ENCODE measurements at places on chromosomes 3 and 15.

GRCh38 chr3:146339349-146339748 is 88.4 kb upstream of the PLSCR4 start:
- DNase-seq = no peak

- DNase-seq = no peak
Measured at GRCh38 chr3:140736863-140737460, 59.1 kb downstream of the TRIM42 start.

DNA sequence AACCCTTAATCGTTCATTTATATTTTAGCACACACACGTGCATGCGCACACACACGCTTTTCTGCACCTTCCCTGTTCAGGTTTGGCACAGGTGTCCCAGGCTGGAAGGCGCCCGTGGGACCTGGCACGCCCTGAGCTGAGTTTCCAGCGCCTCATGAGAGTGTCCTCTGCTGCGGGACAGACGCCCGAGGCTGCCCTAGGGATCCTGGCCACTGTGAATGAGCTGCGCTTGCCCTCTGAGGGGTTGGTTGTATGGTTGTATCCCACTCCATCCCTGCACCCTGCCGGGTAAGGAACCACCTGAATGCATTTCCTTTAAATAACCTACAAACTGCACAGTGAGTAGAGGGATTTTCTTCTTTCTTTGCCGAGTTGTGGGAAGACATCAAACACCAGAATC is 12.2 kb upstream of the MEX3B start:
- DNase-seq = no peak

DNA sequence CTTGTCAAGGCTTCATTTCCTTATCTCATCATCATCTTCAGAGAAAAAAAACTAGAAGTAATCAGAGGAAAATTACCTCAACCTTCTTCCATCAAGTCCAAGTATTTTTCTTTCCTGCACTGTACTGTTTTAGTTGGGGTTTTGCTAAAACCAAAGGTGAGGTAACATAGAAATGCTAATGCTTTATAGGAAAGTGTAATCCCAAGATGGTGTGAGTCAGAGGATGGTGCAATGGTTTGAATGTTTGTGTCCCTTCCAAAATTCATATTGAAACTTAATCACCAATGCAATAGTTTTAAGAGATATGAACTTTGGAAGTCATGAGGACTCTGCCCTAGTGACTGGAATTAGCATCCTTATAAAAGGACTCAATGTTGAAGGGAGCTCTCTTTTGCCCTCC is 79.5 kb downstream of the KBTBD8 start:
- DNase-seq = no peak

DNA sequence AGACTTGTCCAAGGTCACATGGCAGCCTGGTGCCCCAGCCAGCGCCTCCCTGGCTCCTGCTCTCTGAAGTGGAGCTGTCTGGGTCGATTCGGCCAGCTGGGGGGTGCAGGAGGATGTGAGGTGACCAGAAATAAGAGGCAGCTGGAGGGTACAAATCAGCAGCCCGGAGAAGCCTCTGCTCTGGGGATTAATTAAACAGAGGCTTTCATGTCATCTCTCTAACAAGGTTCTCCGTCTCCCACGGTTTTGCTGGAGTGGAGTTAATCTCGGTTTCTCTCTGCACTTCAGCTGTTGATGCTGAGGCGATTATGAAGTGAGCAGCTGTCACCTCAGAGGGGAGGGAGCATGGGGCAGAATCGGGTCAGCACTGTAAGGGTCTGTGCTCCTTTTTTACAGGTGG is 236.8 kb downstream of the TLE3 start:
- DNase-seq = no peak

DNA sequence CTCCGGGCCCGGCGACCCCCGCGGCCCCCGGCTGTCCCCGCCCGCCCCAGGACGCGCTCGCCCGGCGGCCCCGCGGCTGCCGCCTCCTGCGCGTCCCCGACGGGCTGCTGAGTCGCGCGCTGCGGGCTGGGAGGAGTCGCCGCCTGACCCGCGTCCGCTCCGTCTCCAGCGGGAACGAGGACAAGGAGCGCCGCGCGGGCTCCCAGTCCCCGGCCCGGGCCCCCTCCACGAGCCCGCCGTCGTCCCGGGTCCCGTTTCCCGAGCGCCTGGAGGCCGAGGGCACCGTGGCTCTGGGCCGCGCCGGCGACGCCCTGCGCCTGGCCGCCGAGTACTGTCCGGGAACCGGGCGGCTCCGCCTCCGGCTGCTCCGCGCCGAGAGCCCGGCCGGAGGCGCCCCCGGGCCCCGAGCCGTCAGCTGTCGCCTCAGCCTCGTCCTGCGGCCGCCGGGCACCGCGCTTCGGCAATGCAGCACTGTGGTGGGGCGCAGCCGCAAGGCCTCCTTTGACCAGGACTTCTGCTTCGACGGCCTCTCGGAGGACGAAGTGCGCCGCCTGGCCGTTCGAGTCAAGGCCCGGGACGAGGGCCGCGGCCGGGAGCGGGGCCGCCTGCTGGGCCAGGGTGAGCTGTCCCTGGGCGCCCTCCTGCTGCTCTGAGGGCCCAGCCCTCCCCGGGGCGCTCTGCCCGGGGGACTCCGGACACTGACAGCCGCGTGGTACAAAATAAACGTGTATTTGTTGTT is 1.5 kb downstream of the C2CD4A start:
- DNase-seq = no peak

GRCh38 chr3:30098243-30098642 is 508.2 kb upstream of the TGFBR2 start:
- DNase-seq = no peak

DNA sequence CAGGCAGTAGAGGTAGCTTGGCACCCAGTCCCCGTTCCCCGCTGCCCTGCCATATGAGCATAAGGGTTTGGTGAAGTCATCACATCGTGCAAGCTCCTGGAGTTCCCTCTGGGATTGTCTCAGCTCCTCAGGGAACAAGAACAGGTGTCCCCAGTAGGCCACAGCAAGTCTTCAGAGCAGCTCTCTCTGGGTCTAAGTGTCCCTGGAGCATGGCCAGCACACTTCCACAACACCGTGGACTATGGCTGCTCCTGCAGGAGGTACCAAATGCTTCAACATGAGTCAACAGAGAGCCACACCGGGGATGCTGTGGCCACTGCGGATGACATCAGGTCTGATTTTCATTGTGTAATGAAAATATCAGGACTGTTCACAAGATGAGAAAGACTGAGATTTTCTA is 23.1 kb downstream of the ABHD6 start:
- no peak for DNase-seq

DNA sequence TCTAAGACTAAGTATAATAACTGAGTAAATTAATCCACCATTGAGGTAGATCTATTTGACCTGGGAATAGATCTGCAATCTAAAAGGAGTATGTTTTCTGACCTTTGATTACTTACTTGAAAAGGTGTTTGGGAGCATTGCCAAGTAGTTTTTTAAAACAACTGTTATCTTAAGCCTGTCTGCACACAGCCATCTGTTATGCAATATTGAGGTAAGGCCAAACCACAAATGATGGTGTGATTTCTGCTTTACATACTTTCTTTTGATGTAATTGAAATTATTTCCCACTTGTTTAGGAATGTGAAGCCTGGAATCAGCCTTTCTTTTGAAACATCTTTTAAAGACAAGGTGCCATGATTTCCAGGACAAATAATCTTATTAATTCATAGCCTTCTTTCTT is 274.0 kb downstream of the BBX start:
- DNase-seq = no peak

DNA sequence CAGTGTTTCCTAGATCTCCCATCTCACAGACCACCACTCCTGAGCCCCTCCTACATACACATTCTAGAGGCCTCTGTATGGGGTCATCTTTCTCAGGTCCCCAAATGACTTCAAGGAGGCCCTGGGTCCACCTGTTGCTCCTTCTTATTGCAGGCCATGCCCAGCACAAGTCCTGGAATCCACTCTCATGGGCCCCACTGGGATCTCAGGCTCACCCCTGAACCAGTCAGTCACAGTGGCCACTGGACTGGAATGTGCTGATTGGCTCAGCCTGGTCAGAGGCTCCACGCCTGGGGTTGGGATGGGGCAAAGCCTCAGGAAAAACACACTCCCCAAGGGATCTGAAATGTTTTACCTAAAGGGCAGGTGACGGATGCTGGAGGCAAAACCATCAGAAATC is 55.7 kb downstream of the SPSB4 start:
- no peak for DNase-seq

GRCh38 chr3:37905346-37905745 is 43.7 kb downstream of the CTDSPL start:
- no peak for DNase-seq

DNA sequence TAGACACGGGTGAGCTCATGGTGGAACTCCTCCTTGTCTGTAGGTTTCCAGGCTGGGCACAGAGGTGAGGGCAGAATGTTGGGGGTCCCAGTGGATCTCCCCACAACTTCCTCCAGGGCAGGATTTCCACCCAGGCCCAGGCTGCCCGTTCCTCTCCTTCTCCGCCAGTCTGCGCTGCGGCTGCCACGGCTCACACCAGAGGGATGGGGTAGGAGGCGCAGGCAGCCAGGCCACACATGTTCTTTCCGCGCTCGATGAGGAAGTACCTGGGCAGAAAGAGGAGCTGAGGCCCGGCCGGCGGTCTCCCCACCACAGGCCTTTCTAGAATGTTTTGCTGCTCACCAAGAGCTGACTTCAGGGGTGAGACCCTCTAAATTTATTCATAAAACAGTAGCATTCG is 22.9 kb downstream of the CTSH start:
- no peak for DNase-seq

- no peak for DNase-seq
Measured at GRCh38 chr3:151553888-151554287, 93.0 kb upstream of the IGSF10 start.

- no peak for DNase-seq
Measured at GRCh38 chr3:176521531-176522175, 675.6 kb downstream of the TBL1XR1 start.
